Stimulated activated CD8-positive, alpha-beta memory T cell treated with anti-CD3 and anti-CD28 coated beads, Interleukin-7, amount 100 ng/mL, for 24 hours (primary cell): ENCODE measurements at places on chromosomes 11 and 22.

DNA sequence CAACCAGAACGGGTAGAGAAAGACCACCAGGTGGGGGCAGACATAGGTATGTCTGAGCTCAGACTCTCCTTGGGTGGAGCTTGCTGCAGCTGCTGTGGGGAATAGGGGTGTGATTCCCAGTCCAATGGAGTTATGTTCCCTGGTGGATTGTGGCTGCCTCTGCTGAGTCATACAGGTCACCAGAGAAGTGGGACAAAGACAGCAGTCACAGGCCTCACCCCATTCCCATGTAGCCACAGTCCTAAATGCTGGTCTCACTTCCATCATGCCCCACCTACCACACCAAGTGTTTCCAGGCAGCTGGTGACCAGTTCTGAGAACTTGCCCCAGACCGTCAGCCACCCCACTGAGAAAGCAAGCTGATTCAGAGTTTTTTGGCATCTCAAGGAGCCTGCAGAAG, 17.5 kb downstream of the OR52E5 start:
- no peak for DNase-seq

- DNase-seq, result no peak
These were observed 760.3 kb upstream of the CCDC179 start for GRCh38 chr11:23620617-23621016.

DNA sequence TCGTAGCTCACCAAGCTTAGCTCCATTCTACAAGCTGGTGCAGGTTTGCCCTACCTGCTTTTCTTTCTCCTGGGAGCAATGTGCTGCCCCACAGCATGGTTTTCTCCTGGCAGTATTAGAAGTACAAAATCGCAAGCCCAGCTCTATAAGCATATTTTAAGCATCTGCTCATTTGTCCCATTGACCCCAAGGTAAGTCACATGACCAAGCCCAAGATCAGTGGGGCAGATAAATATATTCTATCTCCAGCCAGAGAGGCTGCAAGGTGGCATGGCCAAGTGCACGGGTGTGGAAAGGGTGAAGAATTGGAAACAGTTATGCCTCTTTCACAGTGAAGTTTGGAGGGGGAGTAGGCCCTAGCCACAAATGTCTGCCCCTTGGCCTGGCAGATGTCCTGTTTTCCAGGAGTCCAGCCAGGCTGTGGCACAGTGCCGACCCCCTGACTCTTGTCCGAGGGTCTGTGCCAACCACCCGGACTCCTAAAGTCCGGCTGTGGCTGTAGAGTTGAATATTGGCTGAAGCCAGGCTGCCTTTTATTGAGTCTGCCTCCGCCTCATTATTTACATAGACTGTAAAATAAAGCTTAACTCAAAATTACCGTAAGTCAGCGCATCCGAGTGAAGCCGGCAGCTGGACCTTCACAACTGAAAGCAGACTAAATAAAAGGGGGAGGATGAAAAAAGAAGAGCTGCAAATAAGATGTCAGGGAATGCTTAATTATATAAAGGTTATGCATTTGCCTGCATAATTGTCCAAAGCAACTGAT, 165.7 kb downstream of the COMMD9 start:
- no peak for DNase-seq

- no peak for DNase-seq
These were observed 1500.4 kb downstream of the TBC1D22A start for GRCh38 chr22:48262596-48263430.

- DNase-seq, result no peak
These were observed 18.4 kb upstream of the RPS3 start for GRCh38 chr11:75380716-75381420.

DNA sequence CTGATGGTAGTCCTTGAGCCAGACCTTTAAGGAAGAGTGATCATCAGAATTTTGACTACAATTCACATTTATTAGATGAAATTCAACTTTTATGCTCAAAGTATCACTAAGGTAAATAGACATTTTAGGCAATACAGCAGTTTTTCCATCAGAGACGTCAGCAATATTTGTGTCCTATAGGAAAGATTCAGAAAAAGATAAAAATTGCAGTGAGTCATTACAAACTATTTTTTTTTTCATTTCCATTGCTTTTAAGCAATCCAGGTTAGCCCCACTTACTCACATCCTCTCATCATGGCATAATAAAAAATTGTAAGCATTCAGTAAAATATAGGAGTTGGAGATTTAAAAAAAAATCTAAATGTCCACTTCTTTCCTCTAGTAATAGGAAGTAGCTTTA, 46.9 kb downstream of the MSANTD4 start:
- DNase-seq, result no peak

- DNase-seq, result no peak
These were observed 8.7 kb downstream of the GRK2 start for GRCh38 chr11:67274768-67275605.

- no peak for DNase-seq
These were observed 264.0 kb upstream of the CCDC90B start for GRCh38 chr11:83549984-83550667.

DNA sequence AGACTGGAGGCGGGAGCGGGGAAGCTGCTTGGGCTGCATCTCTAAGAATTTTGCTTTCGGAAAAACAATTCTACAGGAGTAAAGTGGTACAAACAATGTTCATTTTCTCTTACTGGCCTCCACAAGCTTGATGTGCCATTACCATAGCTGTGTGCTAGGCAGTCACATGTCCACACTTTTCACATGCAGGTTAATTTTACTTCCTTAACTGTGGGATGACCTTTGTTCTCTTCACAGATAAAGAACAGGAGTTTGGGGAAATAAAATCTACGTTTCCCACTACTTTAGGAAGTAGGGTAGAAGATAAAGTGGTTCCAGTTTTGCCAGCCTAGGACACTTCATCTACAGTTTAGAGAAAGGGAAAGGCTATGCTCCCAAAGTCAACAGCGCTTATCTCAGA, 327.2 kb upstream of the NARS2 start:
- DNase-seq, result no peak

GRCh38 chr22:45285263-45286058, 712 bp downstream of the UPK3A start:
- no peak for DNase-seq

DNA sequence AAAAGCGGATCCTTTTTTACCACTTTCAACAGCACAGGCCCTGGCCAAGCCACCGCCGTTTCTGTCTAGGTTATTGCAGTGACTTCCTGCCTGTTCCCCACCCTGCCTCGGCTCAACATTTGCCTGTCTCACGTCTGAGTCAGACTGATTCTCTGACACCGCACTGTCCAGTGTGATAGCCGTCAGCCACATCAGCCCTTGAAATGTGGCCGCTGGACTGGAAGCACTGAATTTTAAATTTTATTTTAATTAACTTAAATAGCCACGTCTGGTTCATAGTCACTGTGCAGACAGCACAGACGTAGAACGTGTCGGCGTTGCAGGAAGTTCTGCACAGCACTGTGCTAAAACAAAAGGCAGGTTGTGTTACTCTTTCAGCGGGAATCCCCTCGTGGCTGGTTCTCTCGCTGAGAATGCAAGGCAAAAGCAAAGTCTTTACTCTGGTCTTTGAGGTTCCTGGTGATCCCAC, 56.3 kb upstream of the ADSL start:
- DNase-seq, result peak; percentile 37
